Stimulated activated CD4-positive, alpha-beta T cell treated with anti-CD3 and anti-CD28 coated beads, Interleukin-12 subunit alpha, Interleukin-12 subunit beta, amount 100 ng/mL, for 24 hours (primary cell): ENCODE measurements at places on chromosomes 11 and 22.

GRCh38 chr11:92527467-92527866 is 302.8 kb downstream of the FAT3 start:
- no peak for DNase-seq

GRCh38 chr22:46763051-46763705 is 728 bp downstream of the TBC1D22A start:
- DNase-seq, result no peak

DNA sequence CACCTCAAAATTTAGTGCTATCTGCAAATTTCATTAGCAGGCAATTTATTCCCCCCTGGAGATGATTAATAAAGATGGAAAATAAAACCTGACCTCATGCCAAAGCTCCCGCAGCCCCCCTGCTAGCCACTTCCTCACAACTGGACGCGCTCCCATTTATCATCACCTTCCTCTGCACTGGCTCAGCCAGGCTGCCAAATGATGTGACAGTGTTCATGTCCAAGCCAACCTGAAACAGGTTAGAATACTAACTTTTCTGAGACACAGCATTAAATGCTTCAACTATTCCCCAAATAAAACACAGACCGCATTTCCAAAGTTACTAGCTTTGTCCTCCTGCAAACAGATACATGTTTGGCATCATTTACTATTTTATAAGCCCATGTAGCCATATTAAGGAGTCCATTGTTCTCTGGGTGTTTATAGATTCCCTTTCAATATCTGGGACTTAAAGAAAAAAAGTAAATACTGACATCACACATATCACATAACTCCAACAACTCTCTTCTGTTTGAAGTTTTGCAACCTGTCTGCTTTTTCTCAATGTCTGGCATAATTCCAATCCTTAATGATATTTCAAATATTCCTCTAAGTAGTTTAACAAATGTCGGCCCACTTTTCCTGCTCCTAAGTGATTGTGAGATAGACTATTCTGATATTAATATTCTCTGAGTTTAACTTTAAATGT is 829.7 kb upstream of the FAT3 start:
- no peak for DNase-seq

- DNase-seq, result no peak
Measured at GRCh38 chr11:44421090-44421675, 111.2 kb upstream of the ALX4 start.

DNA sequence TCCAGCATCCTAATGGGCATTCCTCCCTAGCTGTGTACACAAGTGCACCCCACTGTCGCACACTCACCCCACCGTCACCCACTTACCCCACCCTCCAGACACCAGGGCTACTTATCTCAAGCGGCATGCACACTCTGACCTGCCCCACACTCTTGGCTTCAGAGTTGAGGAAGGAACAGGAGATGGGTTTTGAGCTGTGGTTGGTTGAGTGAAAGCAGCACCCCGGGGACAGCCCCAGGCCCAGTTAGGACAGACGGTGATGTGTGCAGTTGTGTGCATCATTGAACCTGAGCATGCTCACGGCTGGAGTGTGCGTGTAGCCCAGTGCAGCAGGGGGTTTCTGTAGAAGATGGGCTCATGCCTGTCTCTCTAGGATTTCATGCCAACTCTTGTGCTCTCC is 32.5 kb downstream of the AHNAK start:
- DNase-seq, result no peak
